ENCODE measurements at places on chromosomes 11 and 22.

GRCh38 chr11:40133498-40133897 lies 1326.0 kb downstream of the LRRC4C start:
- no peak for DNase-seq

GRCh38 chr11:15580056-15580774 lies 465.5 kb downstream of the INSC start:
- no peak for DNase-seq

- no peak for DNase-seq
Observed at GRCh38 chr11:43497144-43497543, 138.4 kb downstream of the TTC17 start.

DNA sequence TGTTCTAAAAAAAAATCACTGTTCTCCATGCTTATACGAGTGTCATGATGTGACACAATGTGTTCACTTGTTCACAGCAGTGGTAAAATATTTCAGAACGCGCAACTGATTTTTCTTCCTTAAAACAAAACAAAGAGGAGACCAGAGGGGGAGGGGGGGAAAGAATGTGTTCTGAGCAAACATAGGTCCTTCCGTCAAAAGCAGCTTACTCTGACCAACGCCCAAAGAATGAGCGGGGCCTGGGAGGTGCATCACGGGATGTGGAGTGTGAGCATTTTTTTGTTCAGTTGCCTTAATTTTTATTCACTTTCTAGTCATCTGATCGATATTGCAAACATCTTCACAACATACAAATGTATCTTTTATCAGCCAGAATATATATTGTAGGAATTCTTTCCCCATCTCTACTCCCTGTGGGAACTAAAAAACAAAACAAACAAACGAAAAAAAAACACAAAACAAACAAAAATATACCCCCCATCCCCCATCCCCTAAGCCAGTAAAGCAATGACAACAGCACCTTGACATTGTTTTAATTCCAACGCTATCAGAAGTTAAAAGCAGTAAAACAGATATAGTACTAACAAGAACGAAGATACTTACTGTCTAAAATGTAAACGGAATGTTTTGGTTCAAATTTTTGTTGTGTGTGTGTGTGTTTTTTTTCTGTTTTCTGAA lies 43.3 kb downstream of the BDNF start:
- DNase-seq = no peak

DNA sequence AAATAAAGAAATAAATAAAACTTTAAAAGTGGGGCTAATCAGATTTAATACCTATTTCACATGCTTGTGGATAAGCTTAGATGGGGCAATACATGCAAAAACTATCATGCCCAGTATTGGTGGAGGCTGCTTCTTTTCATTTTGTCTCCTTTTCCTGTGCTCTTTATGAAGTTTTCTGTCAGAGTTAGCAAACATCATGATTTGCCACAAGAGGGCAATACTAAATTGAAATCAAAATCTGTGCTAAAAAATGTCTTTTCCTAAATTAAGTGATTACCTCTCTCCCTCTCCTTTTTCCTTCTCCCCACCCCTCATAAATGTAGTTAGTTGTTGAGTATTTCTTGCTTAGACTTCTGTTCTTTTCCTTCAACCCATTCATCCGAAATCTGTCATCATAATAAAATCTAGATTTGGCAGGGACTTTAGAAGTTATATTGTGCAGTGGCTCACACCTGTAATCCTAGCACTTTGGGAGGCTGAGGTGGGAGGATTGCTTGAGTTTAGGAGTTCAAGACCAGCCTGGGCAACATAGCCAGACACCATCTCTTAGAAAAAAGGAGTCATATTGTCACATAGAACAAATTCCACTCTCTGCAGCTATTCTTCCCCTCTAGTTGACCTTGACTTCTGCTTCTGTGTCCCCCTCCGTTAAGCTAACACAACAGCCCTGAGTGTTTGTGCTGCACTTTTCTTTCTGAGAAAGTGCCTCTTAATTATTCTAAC lies 4.7 kb upstream of the ARHGAP42 start:
- no peak for DNase-seq

DNA sequence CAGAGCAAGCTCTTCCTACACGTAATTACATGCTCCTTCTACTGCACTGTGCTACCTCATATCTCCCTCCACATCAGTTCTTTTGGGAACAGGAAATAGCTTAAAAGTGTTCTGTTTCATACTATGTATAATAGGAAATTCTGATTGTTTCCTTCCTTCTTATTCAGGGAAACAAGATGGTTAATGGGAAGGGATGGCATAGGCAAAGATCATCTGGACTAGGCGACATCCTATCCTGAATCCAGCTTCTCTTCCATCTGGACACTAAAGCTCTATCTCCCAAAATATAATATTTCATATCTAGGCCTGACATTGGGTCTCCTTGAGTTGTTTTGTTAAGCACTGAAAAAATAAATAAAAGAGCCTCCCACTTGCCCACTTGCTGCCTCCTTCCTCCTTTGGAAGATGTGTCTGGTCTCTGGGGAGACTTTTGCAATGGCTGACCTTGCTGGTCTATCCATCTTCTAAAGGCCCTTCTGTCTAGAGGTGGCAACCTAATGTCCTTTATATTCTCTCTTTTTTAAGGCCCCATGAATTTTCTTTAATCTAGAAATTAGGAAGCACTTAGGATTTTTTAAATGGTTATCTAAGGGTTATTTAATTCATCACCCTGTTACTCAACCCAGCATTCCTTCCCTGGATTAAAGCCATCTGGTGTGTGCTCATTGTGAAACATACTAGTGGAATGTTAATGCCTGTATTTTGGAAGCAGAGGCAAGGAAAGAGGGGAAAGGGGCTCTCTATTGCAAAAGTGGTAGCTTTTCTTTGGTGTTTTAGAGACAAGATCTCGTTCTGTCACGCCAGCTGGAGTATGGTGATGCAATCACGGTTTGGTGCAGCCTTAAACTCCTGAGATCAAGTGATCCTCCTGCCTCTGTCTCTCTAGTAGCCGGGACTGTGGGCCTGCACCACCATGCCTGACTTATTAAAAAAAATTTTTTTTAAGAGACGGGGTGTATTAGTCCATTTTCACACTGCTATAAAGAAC lies 20.6 kb downstream of the CLMP start:
- DNase-seq = no peak

GRCh38 chr11:15149050-15149449 lies 34.3 kb downstream of the INSC start:
- no peak for DNase-seq

DNA sequence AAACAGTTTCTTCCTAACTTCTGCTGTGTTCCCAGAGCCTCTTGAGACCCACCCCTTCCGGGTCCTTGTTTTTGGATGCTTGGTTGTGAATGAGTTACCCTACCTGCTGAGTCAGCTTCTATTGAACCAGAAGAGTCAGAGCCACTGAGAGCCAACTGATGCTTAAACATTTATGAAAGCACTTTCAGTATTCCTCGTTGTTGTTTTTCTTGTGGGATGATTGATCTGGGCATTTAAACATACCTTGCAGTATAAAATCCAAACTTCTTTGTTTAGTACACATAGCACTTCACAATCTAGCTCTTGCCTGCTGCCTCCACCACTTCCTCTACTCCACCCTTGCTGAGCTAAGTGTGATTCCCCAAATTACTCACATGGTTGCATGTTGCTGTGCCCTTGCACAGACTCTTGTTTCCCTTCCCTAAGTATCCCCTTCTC lies 5.5 kb downstream of the PRSS23 start:
- DNase-seq = no peak

GRCh38 chr22:36329254-36330078 lies 58.3 kb downstream of the MYH9 start:
- no peak for DNase-seq

DNA sequence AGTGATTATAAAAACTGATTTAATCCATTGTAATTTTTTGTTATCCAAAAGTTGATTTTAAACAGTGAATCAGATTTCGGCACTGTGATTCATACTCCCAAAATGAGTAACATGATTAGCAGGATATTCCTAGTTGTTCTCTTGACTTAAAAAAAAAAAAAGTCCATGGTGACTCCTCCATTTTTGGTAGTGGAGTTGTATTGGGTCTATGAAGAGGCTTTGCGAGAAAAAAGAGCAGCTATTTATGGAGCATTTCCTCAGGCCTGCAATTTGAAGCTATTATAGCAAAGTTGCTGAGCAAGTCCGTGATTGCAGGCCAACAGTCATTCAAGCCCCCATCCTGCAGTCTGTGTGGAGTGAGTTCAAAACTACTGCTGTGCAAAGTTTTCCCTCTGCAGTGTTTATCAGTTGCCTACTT lies 28.8 kb downstream of the YAP1 start:
- DNase-seq = no peak

- no peak for DNase-seq
Observed at GRCh38 chr11:108916935-108917334, 252.1 kb downstream of the DDX10 start.

DNA sequence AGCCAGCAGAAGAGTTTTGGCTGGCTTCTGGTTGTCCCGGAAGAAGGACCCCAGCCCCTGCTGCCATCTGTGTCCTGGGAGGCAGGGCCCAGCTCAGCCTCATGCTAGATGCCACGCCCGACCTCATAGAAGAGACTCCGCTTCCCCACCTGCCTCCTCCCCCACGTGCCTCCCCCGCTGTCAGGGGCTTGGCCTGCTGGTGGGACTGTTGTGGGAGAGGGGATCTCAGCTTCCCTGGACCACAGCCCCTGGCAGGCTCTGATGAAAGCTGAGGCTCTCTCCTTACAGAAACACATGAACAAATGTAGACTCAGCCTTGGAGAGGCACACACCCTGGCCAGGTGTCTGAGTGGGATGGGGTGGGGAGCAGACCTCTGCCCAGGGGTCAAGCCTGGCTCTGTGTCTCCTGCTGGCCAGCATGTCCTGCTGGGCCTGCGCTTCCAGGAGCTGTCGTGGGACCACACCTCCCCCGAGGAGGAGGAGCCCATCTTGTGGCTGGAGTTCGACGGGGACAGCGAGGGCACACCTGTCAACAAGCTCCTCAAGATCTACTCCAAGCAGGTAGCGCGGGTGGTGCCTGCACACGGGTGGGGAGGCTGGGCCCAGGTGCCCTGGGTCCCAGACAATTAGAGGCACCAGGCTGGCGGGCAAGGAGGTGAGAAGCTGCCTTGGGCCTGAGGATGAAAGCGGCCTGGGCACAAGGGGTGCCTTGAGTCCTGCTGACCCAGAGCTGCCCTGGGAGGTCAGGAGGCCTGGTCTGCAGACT lies 14.1 kb downstream of the FRMD8 start:
- DNase-seq = no peak

DNA sequence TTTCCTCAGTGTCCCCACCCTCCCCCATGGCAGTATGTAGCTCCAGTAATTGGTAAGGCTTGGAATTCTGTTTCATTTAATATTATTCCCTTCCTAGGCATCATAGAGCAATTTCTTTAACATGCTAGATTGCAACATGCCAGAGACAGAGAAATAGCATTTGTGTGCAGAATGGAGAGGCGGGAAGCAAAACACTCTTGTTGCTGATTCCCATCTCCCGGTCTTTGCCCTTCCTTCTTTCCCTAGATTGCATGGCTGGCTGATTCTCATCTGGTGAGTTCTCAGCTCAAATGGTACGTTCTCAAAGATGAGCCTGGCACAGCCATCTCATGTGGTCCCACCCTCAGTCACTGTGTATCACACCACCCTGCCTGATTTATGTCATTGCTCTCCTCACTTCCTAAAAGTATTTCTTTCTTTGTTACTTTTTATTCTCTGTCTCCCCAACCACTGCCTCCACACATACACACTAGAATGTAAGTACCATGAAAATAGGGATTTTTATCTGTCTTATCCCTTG lies 66.9 kb downstream of the ARFGAP2 start:
- no peak for DNase-seq

- DNase-seq = no peak
Observed at GRCh38 chr11:68682531-68682961, 1.8 kb upstream of the GAL start.

- DNase-seq = no peak
Observed at GRCh38 chr11:75949023-75949672, 134.1 kb downstream of the UVRAG start.
